ENCODE measurements at places on chromosomes 2 and 18.

- no peak for DNase-seq
Measured at GRCh38 chr2:163606878-163607277, 128.9 kb downstream of the FIGN start.

DNA sequence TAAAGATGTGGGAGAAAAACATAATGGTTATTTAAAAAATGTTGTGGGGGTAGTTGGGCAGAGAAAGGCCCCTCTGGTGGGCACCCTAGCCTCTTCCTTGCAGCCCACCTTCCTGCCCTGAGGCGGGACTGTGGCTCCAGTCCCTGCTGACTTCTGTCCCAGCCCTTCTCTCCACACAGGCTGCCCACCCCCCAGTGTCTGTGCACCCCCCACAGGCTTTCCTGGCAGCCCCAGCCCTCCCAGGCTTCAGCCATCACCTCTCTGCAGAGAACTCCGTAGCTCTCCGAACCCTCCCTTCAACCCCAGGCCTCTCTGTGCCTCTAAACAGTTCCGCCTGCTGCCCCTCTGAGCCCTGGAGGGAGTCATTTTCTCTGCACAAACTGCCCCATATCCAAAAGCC lies 75.4 kb downstream of the DYSF start:
- DNase-seq, result no peak

DNA sequence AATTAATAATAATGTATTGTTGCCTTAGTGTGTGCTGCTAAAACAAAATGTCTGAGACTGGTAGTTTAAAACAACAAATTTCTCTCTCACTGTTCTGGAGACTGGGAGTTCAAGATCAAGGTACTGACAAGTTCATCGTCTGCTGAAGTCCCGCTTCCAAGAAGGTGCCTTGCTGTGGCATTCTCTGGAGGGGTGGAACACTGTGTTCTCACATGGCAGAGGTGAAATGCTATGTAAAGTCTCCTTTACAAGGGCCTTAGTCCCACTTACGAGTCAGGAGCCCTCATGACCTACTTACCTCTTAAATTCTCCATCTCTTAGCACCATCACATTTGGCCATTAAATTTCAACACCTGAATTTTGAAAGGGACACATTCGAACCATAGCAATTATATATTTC lies 299.2 kb upstream of the RBMS1 start:
- DNase-seq, result no peak

- DNase-seq, result no peak
Measured at GRCh38 chr2:150548527-150548926, 61.1 kb upstream of the RND3 start.

- DNase-seq, result no peak
Measured at GRCh38 chr18:7413906-7414305, 153.2 kb upstream of the PTPRM start.

GRCh38 chr18:64179556-64180080 lies 30.7 kb upstream of the LINC00305 start:
- DNase-seq, result no peak

GRCh38 chr18:8031496-8031895 lies 464.4 kb downstream of the PTPRM start:
- DNase-seq, result no peak

- DNase-seq, result no peak
Measured at GRCh38 chr2:170214309-170214948, 36.5 kb downstream of the MYO3B start.

GRCh38 chr2:218081063-218081462 lies 12.0 kb downstream of the RUFY4 start:
- no peak for DNase-seq

DNA sequence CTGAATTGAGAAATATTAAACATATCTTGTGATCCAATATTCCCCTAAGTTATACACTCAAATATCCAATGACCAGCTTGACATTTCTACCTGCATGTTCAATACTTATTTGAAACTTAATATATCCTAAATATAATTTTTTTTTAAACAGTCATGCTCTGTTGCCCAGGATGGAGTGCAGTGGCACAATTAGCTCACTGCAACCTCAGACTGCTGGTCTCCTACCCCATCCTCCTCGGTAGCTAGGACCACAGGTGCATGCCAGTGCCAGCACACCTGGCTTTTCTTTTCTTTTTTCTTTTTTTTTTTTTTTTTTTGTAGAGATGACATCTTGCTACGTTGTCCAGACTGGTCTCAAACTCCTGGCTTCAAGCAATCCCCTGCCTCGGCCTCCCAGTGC lies 4.2 kb downstream of the KYNU start:
- no peak for DNase-seq

GRCh38 chr18:48040457-48041110 lies 110.1 kb upstream of the SMAD2 start:
- DNase-seq, result no peak
